ENCODE measurements at places on chromosomes 3 and 15.
A peak's percentile ranks its signal among the peaks of the same experiment; 100 is the strongest.

- no peak for DNase-seq
These were observed 54.9 kb downstream of the CNTN4 start for GRCh38 chr3:2153547-2153946.

- no peak for DNase-seq
These were observed 50.8 kb downstream of the RBMS3 start for GRCh38 chr3:29331456-29332194.

- peak; percentile 73 for DNase-seq
These were observed 17.8 kb downstream of the MYL3 start for GRCh38 chr3:46845397-46845859.

DNA sequence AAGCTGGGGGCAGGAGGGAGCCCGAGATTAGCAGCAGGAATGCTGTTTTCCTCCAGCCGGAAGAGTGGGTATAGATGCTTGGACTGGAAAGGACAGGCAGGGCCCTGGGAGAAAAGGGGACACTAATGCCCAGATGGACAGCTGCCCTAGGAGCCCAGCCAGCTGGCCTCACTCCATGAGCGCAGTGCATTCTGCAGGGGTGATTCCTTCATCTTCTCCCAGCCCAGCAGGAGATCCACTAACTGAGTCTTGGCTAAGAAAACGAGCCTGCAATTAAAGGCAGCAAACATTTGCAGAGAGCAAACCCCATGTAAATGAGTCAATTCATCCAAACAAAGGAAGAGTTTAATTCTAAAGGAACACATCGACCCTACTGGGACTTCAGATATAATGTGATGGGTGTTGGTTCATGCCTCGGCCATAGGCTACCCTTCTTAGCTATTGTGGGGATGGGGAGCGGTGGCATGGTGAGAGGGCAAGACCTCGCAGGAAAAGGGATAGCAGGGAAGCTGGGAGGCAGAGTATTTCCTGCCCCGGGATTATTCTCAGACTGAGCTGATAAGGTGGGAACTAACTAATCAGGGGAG, 13.3 kb upstream of the MINAR1 start:
- no peak for DNase-seq

DNA sequence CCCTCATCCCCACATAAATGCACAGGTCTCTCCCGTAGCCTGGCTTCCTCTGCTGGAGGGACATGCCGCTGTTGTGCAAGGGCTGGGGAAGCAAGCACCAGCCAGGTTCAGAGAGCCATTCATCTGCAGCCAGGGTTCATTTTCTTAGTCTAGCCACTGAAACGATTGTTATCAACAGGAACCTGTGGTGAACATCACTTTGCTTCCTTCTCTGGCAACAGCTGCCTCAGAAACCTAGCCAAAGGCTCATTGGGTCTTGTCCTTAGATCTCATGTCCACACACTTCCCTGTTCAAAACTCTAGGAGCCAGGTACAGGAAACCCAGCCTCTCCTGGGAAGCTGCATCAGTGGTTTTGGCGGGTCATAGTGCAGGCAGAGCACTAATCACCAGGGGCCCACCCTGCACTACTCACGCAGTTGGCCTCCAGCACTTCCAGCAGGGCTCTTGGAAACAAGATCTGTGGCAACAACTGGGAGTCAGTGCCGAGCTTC, 47.0 kb downstream of the OXNAD1 start:
- peak; percentile 54 for DNase-seq

GRCh38 chr3:17195192-17195611, 310.4 kb downstream of the PLCL2 start:
- peak; percentile 19 for DNase-seq

Data from right lobe of liver (tissue), 6 donors.